ENCODE measurements at places on chromosomes 6 and 20. TPM values are rescaled to one million over a fixed set of nuclear protein-coding genes. Genes with fewer than 3 reads are reported as not detected.

- peak; percentile 40 for DNase-seq
These were observed 125.1 kb downstream of the TCP11 start for GRCh38 chr6:35015996-35016395.

DNA sequence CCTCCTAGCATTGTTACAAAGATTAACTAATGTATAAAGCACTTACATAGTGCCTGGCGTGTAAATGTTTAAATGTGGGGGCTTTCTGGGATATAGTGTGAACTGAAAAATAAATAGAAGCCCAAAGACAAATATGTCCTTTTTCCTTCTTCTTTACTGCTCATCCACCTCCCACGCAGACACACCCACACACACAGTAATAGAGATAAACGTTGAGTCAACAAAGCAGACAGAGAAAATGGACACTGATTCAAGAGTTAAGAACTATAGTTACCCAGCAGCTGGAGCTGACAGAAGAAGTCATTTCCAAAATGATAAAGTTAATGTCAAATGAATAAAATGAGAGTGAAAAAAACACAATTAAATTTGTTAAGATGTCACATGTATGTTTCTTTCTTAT is 68.3 kb downstream of the FHL5 start:
- DNase-seq, result no peak

PGC gene
- total RNA-seq, result not detected

PROCR gene
- total RNA-seq, result 5.7 TPM

GRCh38 chr6:149499066-149499465 is 14.3 kb upstream of the ZC3H12D start:
- no peak for DNase-seq

EFCAB8 gene
- not detected for total RNA-seq

DNA sequence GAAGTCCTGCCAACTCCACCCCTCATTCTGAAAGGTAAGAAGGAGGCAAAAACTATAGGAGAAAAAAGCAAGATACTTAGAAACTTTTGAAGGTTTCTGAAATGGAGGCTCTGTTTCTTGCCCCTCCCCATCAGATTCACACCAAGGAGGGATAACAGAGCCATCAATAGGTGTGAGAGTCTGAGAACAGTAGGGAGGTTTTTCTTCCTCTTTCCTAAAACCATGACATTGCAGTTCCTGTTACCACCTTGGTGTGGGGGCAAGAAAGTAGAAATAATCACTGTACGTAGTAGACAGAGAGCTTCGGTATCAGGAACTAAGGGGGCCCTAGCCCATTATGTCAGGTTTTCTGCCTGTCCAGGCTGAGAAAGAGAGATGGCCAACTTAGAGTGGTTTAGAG is 333.3 kb upstream of the SYNCRIP start:
- DNase-seq, result no peak

MYL9 gene
- total RNA-seq, result 420 TPM

RIPPLY2 gene
- not detected for total RNA-seq

- no peak for DNase-seq
These were observed 909.2 kb downstream of the EPHA7 start for GRCh38 chr6:92510137-92510536.

GRCh38 chr20:54107600-54108325 is 37.4 kb upstream of the BCAS1 start:
- no peak for DNase-seq

GRCh38 chr6:83633609-83634008 is 75.3 kb downstream of the SNAP91 start:
- no peak for DNase-seq

GRCh38 chr6:107179004-107179403 is 63.7 kb upstream of the BEND3 start:
- DNase-seq, result no peak

All from adrenal gland (tissue), 19 donors.